ENCODE measurements at places on chromosomes 7 and 10. TPM values are rescaled to one million over a fixed set of nuclear protein-coding genes. Genes with fewer than 3 reads are reported as not detected.

HYAL4 gene
- not detected for total RNA-seq

EVX1 gene
- total RNA-seq, result not detected

NUTM2B gene
- not detected for total RNA-seq

GAD2 gene
- not detected for total RNA-seq

- no peak for DNase-seq
- H3K36me3 ChIP-seq, result no peaks in the 10 kb centered on the region
- no peak overlapping the region for H3K4me3 ChIP-seq
- no peaks in the 10 kb centered on the region for H3K27me3 ChIP-seq
- H3K27ac ChIP-seq, result no peak overlapping the region
- H3K4me1 ChIP-seq, result peaks cover 10% of the 10 kb centered on the region
These were observed 5.6 kb upstream of the POLD2 start for GRCh38 chr7:44128721-44129582.

DNA sequence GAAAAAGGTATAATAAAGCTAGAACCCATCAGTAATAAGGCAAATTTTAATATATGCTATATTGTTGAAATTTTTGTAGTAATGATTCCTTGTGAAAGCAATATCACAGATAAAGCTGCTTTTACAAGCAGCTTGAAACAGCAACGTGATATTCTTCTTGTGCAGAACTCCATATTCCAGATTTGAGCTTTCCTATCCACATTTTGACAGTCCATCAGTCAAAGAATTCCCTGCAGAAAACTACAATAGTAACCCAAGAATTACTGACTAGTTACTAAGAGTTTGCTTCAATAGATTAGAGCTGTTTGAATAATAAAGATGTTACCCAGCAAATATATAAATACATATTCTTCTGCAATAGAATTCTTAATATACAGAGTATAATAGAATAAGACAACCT lies 291.2 kb downstream of the KCND2 start:
- no peak overlapping the region for H3K4me3 ChIP-seq
- no peak overlapping the region for H3K27ac ChIP-seq
- no peak for DNase-seq
- H3K27me3 ChIP-seq, result 0 out of 2 replicates have a peak, but pooled peaks cover 5% of the 10 kb centered on the region
- H3K36me3 ChIP-seq, result no peaks in the 10 kb centered on the region

DNA sequence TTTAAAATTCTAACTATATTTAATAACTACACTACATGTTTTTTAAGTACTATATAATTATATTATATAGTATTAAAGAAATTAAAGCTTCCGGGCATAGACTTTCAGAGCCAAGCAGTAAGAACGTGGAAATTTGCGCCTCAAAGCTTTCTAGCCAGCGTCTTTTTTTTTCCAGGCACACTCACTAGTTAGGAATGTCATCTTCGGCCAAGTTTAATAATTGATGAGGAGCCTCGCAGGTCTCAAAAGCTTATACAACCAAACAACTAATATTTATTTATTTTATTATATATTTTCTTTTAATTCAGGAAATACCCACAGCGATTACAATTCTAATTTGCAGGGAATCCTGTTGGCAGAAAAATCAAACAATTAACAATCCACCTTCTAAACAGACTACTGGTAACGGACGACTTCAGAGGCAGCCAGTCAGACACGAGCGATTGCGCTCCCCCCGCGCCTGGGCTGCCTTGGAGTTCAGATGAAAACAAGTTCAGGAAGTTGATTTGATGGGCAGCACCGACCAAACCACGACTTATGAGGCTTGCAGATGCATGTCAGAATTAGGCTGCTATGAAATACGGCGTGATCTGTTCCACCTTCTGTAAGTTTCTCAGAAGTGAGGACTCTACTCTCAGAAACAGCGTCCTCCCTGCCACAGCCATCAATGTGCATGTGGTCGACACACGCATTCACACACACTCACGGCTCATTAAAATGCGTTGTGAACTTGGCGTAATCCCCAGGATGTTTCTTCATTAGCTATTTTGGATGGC lies 431.8 kb upstream of the MGMT start:
- no peaks in the 10 kb centered on the region for H3K36me3 ChIP-seq
- H3K4me1 ChIP-seq, result no peaks in the 10 kb centered on the region
- no peak overlapping the region for H3K4me3 ChIP-seq
- H3K27me3 ChIP-seq, result 0 out of 2 replicates have a peak, but pooled peaks cover 8% of the 10 kb centered on the region
- DNase-seq, result peak; percentile 19

DNA sequence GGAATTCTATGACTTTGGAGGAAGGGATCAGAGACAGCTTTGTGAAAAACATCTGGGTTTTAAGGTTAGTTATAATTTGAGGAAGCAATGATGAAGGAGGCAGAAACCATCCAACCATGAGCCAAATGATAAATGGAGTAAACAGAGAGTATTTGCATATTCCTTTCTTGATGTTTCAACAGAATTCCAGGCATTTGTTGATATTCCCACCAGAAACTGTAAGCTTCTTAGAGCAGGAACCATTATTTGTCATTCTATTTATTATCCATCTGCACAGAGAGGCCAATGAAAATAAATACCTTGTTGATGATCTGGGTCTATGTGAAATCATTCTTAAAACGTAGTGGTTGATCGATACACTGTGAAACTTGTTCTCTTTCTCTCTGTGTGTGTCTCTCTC lies 715.3 kb downstream of the INHBA start:
- no peaks in the 10 kb centered on the region for H3K27me3 ChIP-seq
- H3K36me3 ChIP-seq, result no peaks in the 10 kb centered on the region
- no peak overlapping the region for H3K4me3 ChIP-seq
- H3K4me1 ChIP-seq, result 0 out of 2 replicates have a peak, but pooled peaks cover 10% of the 10 kb centered on the region
- no peak overlapping the region for H3K27ac ChIP-seq

GRCh38 chr7:105336009-105336408 lies 52.7 kb downstream of the SRPK2 start:
- H3K4me1 ChIP-seq, result 0 out of 2 replicates have a peak, but pooled peaks cover 6% of the 10 kb centered on the region
- no peak overlapping the region for H3K27ac ChIP-seq
- no peaks in the 10 kb centered on the region for H3K36me3 ChIP-seq
- H3K27me3 ChIP-seq, result no peaks in the 10 kb centered on the region
- DNase-seq, result peak; percentile 25
- no peak overlapping the region for H3K4me3 ChIP-seq

DNA sequence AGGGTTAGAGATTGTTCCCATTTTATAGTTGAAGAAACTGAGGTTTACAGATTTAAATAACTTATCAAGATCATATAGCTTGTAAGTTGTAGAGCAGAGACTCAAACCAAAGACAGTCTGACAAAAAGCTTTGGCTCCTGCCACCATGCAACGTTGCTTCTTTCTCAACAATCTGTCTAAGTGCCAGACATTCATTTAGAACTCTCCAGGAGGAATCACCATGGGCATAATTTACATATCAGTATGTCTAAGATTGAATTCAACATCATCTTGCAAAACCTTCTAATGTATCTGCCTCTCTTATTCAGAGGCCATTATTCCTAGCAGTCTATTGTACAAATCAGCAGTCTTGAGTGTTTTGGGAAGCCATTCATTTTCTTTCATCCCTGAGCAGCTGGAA lies 163.5 kb upstream of the PLXDC2 start:
- no peaks in the 10 kb centered on the region for H3K27me3 ChIP-seq
- peak overlapping the region; percentile 91 for H3K27ac ChIP-seq
- no peaks in the 10 kb centered on the region for H3K36me3 ChIP-seq
- H3K4me3 ChIP-seq, result no peak overlapping the region
- H3K4me1 ChIP-seq, result peaks cover 55% of the 10 kb centered on the region
- peak; percentile 42 for DNase-seq

DNA sequence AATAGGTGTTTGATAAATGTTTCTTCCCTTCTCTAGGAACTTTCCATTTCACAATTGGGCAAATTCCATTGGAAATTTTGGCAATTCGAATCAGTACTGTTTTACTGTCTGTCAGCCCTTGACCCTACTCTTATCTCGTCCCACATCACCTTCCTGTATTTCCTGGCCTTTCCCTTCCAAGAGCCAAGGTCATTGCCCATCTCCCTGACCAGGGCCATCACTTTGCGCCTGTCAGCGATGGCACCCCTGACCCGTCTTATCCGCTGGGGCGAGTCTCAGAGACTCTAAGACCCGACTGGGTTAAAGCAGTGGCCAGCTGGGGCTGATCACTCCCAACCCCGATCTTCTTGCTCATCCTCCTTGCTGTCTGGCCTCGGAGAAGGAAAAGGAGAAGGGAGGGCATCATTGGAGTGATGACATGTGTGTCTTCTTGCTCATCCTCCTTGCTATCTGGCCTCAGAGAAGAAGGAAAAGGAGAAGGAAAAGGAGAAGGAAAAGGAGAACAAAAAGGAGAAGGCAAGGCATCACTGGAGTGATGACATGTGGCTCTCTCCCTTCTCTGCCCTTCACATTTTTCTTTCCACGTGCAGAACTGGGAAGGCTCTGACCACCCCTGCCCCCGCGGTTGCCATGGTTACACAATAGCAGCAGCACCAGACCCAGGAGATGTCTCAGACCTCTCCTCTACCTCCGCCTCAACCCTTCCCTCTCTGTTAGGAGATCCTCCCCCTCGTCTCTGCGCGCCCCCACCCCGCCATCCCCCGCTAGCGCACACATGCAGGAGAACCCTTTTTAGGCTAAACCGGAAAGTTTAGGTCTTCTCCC lies 2.0 kb downstream of the SEMA3D start:
- H3K36me3 ChIP-seq, result no peaks in the 10 kb centered on the region
- 0 out of 2 replicates have a peak, but pooled peaks cover 4% of the 10 kb centered on the region for H3K4me1 ChIP-seq
- 0 out of 2 replicates have a peak, but pooled peaks cover 3% of the 10 kb centered on the region for H3K27me3 ChIP-seq
- H3K4me3 ChIP-seq, result peak overlapping the region; percentile 76
- peak; percentile 64 for DNase-seq

- DNase-seq, result no peak
- H3K27ac ChIP-seq, result no peak overlapping the region
- no peaks in the 10 kb centered on the region for H3K4me1 ChIP-seq
- H3K36me3 ChIP-seq, result no peaks in the 10 kb centered on the region
- no peaks in the 10 kb centered on the region for H3K27me3 ChIP-seq
- H3K4me3 ChIP-seq, result no peak overlapping the region
These were observed 124.1 kb upstream of the TEX47 start for GRCh38 chr7:88919478-88920131.

DNA sequence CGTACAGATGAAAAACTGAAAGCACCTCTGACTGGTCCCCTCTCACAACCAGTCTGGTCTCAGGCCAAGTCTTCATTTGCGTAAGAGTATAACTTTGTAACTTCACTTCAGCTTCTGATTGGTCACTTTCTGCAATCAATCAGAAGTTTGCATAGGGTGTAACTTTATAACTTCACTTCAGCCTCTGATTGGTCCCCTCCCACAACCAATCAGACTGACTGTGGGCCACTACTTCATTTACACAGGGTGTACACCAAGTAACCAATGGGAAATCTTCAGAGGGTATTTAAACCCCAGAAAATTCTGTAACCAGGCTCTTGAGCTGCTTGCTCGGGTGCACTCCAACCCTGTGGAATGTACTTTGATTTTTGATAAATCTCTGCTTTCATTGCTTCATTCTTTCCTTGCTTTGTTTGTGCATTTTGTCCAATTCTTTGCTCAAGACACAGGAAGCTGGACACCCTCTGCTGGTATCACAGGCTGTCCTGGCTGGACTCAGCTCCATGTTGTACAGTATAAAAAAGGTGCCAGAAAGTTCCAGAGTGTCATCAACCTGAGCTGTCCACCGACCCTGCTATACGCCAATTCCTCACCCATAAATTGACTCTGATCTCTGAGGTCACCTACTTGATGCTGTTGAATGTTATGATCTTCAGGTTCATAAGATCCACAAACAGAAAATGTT lies 74.5 kb downstream of the COBL start:
- H3K36me3 ChIP-seq, result no peaks in the 10 kb centered on the region
- no peak overlapping the region for H3K4me3 ChIP-seq
- H3K4me1 ChIP-seq, result no peaks in the 10 kb centered on the region
- DNase-seq, result no peak
- no peak overlapping the region for H3K27ac ChIP-seq

- no peak for DNase-seq
- H3K36me3 ChIP-seq, result no peaks in the 10 kb centered on the region
- no peaks in the 10 kb centered on the region for H3K27me3 ChIP-seq
- H3K4me1 ChIP-seq, result no peaks in the 10 kb centered on the region
These were observed 303.5 kb downstream of the OTUD1 start for GRCh38 chr10:23742368-23742767.

GRCh38 chr10:11988924-11989323 lies 53.7 kb downstream of the UPF2 start:
- H3K36me3 ChIP-seq, result peaks cover 26% of the 10 kb centered on the region
- no peaks in the 10 kb centered on the region for H3K27me3 ChIP-seq

GRCh38 chr7:3162289-3162688 lies 118.6 kb upstream of the CARD11 start:
- DNase-seq, result no peak
- no peaks in the 10 kb centered on the region for H3K36me3 ChIP-seq
- H3K27ac ChIP-seq, result no peak overlapping the region
- H3K27me3 ChIP-seq, result peaks cover 4% of the 10 kb centered on the region
- no peaks in the 10 kb centered on the region for H3K4me1 ChIP-seq
- H3K4me3 ChIP-seq, result no peak overlapping the region

- no peaks in the 10 kb centered on the region for H3K27me3 ChIP-seq
- H3K27ac ChIP-seq, result no peak overlapping the region
- DNase-seq, result peak; percentile 36
- H3K36me3 ChIP-seq, result no peaks in the 10 kb centered on the region
- H3K4me1 ChIP-seq, result no peaks in the 10 kb centered on the region
- H3K4me3 ChIP-seq, result no peak overlapping the region
These were observed 181.3 kb upstream of the FEZF1 start for GRCh38 chr7:122485856-122486255.

GRCh38 chr10:122566632-122567031 lies 6.1 kb downstream of the DMBT1 start:
- no peak overlapping the region for H3K27ac ChIP-seq
- DNase-seq, result no peak
- H3K36me3 ChIP-seq, result no peaks in the 10 kb centered on the region
- H3K4me3 ChIP-seq, result no peak overlapping the region

- no peak overlapping the region for H3K27ac ChIP-seq
- no peak overlapping the region for H3K4me3 ChIP-seq
- H3K4me1 ChIP-seq, result no peaks in the 10 kb centered on the region
- H3K36me3 ChIP-seq, result no peaks in the 10 kb centered on the region
These were observed 4.7 kb upstream of the LMBR1 start for GRCh38 chr7:156897673-156898072.

DNA sequence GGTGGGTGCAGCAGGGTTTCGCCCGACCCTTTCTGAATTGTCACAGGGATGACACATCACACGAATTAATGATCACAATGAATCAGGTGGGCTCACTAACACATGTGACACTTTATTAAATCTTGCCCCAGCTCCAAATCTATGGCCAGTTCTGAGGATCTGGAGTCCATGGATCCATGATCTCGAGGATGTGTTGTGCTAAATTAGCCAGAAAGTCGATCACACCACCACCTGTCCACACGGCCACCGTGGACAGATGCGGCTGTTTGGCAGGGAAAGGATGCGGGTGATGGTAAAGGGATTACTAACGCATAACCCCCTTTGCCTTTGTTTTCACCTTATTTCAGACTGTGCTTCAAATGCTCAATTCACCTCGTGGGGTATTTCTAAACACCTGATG lies 96.4 kb downstream of the COBL start:
- no peak overlapping the region for H3K4me3 ChIP-seq
- H3K36me3 ChIP-seq, result no peaks in the 10 kb centered on the region
- no peak overlapping the region for H3K27ac ChIP-seq

Measured in GM23248 (cell line).